ENCODE measurements at places on chromosomes 7 and 10.

DNA sequence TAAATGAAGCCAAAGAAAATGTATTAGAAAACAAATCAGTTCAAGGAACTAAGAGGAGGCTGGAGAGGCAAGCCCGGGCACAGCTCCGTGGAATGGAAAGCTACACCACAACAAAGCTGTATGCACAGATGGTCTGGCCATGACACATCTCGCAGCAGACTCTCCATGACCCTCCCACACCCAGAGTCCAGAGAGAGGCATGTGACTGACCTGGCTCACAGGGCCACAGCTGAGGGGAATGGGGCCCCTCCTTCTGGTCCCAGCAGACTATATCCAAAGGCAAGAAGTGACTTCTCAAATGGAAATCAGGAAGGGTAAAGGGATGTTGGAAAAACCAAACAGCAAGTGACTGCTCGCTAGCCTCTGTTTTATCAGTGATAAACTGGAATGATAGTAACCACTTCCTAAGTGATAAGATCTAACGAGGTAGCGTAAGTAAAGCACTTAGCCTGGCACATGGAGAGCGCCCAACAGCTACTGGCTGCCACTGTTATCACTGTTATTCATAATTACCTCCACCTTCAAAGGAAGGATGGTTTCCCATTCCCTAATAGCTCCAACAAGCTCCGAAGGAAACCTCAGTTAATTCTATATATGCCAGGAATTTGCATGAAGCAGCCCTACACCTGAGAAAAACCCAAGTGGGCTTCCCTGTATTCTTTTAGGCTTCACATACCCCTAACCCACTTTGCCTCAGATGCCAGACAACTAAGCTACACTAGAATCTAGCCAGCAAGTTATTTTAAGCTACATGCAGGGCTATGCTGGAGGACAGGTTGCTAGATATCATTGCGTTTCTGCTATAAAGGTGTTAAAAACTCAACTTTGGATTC is 8.4 kb downstream of the OSBPL3 start:
- peak; percentile 98 for DNase-seq

GRCh38 chr7:118861581-118861980 is 637.1 kb downstream of the ANKRD7 start:
- no peak for DNase-seq

DNA sequence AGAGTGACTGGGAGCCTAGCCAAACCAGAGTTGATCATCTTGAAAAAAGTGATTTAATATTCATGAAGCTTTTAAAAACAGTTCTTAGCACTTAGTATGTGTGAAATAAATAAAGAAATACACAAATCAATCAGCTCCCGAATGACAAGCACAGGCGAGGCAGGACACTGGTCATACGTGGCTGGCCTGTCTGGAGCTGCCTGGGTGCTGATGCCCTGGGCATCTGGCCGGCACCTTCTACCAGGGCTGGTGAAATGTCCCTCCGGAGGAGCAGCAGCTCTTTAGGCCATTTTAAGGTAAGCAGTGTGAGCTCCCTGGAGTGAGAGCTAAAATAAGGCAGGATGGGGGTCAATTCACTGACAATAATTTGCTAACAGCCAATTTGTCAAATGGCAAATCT is 23.7 kb downstream of the IL15RA start:
- no peak for DNase-seq

- DNase-seq, result no peak
Measured at GRCh38 chr10:126135177-126135576, 238.8 kb downstream of the FANK1 start.

GRCh38 chr7:134991469-134992339 is 5.4 kb downstream of the AGBL3 start:
- DNase-seq, result peak; percentile 53

GRCh38 chr7:126842451-126842850 is 410.3 kb downstream of the GRM8 start:
- DNase-seq, result no peak

All from iris pigment epithelial cell (primary cell).